ENCODE measurements at places on chromosomes 3 and 15.

GRCh38 chr3:105253225-105253624, 113.5 kb upstream of the ALCAM start:
- DNase-seq, result no peak

- DNase-seq, result no peak
Measured at GRCh38 chr3:72699631-72700030, 148.6 kb downstream of the SHQ1 start.

DNA sequence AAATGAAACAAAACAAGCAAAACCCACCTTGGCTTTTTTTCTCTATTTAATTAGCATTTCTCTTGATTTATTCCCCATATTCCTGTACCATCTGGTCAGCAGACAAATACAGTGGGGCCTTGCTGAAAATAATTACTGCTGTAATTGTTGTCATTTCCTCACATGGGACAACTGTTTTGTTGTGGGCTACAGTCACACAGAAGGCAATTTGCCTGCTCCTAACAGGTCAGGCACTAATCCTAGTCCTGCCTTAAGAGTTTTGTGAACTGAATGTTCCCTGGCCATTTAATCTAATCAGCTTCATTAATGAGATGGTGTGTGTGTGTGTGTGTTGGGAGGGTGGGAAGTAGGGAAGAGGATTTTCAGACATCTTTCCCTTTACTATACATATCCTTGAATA, 11.6 kb downstream of the TRPC1 start:
- DNase-seq, result no peak

DNA sequence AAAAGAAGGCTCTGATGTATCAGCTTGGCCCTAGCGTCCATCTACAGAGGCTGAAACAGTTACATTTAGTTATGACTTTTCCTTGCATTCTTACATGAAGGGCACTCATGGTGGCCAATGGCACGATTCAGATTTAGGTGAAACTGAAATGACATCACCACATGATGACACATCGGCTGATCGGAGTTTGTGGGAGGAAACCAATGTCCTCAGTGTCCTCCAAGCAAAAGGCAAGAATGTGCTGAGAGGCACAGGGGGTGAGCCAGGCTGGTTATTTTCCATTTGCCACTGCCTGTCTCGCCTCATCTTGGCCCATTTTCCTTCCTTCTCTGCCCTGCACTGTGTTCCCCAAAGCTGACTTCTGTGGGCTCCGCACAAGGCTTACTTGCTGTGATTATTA, 34.4 kb downstream of the TARS3 start:
- peak; percentile 50 for DNase-seq

- no peak for DNase-seq
Measured at GRCh38 chr3:5437296-5437782, 249.8 kb downstream of the EDEM1 start.

DNA sequence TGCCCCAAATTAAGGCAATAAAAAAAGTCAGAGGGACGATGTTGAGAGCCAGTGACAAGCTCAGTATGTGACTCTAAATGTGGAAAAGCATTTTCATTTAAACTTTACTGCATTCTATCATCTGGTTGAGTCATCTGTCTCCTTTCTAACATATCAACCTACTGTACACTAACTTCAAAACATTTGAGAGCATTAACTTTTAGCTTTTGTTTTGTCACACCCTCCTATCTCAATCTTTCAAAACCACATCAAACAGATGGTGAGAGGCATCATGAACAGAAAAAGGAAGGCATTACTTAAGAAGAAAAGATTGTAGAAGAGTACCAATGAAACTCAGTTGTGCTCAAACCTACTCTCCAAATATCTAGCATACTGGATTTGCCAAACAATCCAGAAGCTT, 4.8 kb downstream of the LRRC58 start:
- no peak for DNase-seq

Measured in fibroblast of skin of scalp (primary cell).